ENCODE measurements at places on chromosomes 11 and 22.

DNA sequence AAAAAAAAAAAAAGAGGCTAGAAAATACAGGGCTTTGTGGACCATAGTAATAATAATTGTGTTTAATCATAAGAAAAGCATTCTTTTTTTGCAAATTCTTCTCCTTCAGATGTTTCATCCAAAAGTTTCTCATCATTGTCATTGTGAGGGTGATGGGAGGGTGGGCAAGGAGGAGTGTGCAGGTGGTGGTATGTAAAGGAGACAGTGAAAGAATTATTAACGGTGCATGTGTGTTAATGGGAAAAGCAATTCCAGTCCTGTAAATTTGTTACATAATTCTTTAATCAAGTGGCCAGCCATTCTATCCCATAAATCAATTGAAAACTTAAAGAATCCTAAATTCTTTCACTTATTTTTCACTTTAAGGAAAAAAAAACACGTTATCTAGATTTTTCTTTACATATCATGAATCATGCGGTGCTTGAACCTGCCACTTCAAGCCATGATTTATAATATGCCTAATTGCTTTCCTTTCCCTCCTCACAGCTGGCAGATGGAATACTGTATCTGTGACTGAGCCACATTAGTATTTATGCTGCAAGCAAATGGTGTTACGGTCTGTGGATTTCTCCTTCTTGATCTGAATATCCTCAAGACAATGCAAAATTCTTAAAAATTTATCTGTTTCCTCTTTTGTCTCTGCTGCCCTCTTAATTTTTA, 318.5 kb downstream of the JRKL start:
- no peak for DNase-seq

DNA sequence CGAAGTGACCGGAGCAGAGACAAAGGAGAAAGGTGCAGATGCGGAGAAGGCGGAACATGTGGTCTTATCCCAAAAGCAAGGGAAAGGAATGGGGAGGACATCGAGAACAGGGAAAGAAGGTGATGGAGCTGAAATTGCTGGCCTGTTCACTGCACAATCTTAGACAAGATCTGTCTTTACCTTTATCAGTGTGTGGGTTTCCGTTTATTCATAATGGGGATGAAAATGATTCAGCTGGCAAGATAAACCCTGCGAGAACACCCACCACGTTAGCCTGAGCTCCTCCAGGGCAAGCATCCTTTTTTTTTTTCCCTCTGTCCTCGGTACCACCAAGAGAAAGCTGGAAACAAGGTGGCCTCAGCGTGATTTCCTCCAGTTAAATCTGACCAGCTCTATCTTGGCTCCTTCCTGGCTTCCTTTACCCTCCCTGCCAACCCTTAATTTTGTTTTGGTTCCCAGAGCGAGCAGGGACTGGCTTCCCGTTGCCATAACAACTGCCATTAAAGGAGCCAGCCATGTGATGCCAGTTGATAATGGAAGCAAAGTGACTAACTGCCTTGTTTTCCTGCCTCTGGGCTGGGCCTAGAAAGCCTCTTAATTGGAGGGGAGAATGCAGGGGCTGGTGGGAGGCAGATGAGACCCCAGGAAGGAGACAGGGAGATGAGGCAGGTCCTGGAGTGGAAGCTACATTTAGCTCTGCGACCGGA, 4.2 kb downstream of the SGSM1 start:
- peak; percentile 59 for DNase-seq

DNA sequence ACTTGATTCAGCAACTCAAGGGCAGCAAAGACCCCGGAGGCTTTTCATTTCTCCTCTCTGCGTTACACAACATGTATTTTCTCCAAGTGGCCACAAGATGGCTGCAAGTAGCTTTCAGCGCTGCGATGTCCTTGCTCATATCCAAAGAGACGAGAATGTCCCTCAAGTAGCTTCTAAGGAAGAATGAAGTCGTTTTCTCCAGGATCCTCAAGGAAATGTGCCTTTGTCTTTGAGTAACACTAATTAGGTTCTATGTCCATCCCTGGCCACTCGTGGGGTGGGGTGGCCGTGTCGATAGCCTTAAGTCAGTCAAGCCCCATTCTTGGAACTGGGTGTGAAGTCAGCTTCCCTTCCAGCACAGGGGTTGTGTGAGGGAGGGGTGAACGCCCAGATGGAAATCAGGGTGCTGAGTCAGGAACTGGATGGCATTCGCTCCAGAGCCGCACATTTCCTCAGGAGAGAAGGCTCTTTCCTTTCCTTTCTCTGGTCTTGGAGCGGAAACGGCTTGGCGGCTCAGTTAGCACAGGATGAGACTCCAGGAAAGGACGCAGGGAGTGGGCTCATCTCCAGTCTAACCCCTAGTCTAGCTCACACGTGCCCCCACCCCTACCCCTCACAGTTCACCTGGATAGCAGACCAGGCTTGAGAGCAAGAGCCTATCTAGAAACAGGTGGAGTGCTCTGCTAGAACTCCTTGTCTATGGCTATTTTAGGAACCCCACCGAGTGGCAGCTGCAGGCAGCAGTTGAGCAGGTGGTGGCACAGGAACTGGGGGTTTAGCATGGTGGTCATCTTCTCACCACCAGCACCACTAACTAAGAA, 44.3 kb downstream of the NNMT start:
- DNase-seq = peak; percentile 50

DNA sequence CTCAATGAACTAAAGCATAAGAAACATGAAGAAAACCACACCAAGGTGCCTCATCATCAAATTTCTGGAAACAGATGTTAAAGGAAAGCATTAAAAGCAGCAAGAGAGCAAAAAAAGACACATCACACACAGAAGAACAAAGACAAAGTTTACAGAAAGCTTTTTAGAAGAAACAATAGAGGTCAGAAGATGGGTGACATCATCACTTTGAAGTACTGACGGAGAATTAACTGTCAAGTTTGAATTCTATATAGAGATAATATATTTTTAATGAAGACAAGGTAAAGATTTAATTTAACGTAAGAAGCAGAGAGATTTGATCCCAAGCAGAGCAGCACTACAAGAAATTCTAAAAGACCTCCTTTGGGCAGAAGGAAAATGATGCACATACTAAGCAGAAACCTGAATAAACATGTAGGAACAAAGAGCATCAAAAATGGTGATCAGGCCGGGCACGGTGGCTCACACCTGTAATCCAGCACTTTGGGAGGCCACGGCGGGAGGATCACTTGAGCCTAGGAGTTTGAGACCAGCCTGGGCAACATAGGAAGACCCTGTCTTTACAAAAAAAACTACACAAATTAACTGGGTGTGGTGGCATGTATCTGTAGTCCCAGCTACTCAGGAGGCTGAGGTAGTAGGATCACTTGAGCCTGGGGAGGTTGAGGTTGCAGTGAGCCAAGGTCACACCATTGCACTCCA, 63.3 kb upstream of the RTL6 start:
- no peak for DNase-seq

DNA sequence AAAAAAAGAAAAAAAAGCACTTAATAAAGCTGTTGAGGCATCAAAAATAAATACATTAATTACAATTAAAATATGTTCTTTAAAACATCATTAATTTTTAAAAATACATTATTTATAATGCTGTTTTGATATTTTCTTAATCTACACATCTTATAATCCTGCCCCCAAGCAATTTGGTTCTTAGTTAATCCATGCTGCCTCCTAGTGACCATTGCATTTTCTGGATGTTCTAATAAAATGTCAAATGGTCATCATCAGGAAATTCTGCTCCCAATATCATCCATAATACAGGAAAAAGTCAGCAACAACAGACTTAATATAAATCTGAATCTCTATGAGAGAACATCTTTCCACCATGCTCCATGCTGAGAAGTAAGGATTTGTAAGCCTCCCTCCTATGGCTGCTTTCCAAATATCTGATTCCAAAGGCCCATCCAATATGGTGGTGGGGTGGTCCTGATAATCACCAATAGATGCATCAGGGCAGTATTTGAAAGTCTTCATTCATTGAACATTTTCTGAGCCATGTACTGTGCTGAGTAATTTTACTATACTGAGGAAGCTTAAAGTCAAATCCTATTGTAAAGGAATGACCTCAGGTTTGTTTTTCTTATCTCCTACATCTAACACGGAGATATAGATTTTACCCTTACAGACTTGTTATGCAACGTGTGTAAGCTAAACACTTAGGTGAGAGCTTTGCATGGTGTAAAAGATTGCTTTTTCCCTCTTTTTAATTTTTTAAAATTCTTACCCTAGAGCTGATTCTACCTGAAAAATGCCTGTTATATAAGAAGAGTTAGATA, 124.7 kb upstream of the BMAL1 start:
- DNase-seq = no peak

GRCh38 chr22:43262990-43263644, 76.2 kb upstream of the TTLL12 start:
- DNase-seq = no peak

DNA sequence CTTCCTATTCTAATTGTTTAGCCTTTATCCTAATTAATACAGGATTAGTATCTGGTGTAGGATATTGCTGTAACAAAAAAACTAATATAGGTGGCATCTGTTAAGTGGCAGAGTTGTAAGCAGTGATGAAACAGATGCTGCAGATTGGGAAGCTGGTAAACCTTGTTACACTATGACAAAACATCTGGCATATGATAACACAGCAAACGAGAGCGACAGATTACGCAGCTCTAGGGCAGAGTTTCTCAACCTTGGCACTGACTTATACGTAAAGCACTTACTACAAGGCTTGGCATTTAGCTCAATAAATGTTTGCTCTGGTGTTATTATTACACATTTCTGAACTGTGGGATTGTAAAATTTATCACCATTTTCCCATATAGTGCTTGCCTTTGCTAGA, 137.0 kb downstream of the ATG16L2 start:
- no peak for DNase-seq

GRCh38 chr11:61447601-61448551, 18.0 kb downstream of the SDHAF2 start:
- DNase-seq = no peak

- no peak for DNase-seq
Observed at GRCh38 chr11:69202511-69203221, 46.9 kb downstream of the SMIM38 start.

GRCh38 chr11:87462171-87462570, 424.4 kb downstream of the TMEM135 start:
- no peak for DNase-seq

DNA sequence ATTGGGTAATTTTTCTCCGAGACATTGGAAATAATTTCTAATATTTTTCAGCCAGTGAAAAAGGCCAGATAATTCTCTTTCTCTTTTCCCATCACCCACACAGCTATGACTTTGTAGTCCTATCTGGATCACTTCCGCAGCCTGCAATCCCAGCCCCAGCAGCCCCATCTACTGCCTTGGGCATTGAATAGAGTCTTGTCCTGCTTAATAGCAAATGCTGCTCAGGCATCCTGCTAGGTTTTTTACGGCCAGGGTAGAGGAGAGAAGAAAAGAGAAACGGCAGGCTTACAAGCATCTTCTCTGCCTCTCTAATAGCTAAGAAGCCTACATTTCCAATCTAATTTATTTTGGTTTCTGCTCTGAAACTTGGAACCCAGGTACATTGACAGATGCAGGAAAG, 154.3 kb upstream of the B3GAT1 start:
- peak; percentile 54 for DNase-seq
